ENCODE measurements at places on chromosomes 6 and 20.

DNA sequence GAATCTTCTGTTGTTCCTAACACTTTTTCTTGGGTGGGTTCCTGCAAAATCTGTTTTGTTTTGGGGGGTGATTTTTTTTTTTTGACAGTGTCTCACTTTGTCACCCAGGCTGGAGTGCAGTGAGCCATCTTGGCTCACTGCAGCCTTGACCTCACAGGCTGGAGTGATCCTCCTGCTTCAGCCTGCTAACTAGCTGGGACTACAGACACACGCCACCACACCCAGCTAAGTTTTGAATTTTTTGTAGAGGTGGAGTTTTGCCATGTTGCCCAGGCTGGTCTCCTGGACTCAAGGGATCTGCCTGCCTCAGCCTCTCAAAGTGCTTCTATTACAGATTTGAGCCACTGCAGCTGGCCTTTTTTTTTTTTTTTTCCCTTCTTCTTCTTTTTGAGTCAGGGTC is 60.5 kb upstream of the SNAP91 start:
- no peak for DNase-seq

- DNase-seq: no peak
Observed at GRCh38 chr20:18405826-18406225, 61.0 kb downstream of the DZANK1 start.

GRCh38 chr6:109117346-109118035 is 22.2 kb downstream of the CEP57L1 start:
- DNase-seq: no peak

DNA sequence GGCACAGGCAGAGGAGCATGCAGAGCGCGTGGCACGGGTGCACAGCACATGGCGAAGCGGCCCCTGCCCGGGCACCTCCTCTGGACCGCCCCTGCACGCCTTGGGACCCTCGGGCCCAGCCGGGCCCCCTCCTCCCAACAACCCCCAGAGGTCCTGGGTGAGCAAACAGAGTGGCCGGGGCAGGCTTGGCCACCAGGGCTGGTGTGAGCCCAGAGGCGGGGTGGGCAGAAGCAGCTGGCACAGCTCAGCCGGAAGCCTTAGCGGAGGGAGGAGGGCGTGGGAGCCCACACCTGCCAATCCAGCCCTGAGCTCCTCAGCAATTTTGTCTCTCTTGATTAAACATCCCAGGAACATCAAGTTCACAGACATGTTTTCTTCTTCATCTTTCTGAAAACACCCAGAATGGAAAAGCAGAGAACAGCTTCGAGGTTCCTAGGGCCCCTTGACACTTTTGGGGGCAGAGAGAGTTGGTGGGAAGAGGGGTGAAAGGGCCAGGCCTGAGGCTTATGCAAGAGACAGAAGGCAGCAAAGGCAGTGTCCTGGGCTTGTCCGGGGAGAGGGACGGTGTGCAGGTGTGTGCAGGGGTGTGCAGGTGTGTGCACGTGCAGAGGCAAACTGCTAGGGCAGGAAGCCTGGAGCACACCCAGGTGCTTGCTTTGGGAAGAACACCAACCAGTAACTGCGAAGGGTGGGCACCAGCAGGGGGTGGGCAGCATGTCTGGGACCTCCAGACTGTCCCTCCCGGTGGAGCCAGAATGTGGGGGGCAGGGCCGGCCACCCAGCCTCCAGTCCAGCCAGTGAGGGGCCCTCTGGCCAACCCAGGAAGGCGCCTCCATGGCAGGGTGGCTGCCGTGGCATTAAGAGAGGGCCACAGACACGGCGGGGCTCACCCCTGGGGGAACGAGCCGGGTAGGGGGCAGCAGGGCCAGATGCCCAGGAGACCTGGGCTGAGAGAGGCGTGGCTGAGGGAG is 4.8 kb downstream of the HRH3 start:
- DNase-seq: no peak

- DNase-seq: no peak
Observed at GRCh38 chr6:37020381-37020780, 14.9 kb downstream of the FGD2 start.

DNA sequence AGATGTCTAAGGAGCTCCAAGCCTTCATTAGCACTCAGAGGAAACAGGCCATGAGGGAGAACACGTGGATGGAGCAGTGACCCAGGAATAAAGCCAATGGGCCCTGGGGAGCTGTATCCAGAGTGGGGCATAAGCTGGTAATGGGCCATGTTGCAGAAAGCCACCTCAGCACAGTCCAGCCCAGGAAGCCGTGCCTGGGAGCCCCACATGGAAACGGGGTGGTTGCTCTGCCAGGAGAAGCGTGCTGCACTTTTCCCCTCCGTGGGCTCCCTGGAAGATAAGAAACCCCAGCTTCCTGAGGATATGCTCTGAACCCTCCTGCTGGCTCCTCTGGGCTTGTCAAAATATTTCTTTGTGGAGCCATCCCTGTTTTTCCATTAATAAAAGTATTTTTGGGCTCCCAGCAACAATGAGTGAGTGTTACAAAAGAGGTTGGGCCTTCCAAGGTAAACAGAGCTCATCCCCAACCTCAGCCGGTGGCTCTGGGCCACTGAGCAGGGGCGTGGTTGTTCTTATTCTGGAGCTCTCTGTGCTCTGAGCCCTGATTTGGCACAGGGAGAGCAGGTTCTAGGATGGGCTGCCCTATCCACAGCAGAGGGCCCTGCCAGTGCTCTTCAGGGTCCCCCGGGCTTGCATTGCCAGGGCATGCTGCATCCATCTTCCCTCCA is 31.2 kb upstream of the NFATC2 start:
- peak; percentile 69 for DNase-seq

- no peak for DNase-seq
Observed at GRCh38 chr6:167733740-167734661, 92.7 kb upstream of the AFDN start.

GRCh38 chr20:37559312-37560027 is 31.8 kb upstream of the BLCAP start:
- DNase-seq: no peak

GRCh38 chr6:157139054-157139708 is 184.1 kb downstream of the TMEM242 start:
- no peak for DNase-seq

DNA sequence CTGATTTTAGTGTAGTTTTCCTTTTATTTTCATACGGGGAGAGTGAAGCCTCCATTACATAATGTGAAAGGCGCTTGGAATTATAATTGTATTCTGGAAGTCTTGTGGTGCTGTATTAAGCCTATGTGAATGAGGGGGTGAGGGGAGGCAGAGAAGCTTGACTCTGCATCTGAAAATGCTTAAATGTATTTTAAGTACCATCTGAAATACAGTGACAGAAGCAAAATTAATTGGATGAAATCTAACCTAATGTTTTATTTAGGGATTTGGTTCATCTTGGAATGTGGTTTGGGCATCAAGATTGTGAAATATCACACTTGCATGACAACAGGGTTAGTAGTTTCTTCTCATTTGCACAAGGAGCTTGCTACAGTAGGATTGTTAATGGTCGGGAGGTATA is 41.2 kb downstream of the TMEM200A start:
- no peak for DNase-seq

- no peak for DNase-seq
Observed at GRCh38 chr20:16350465-16350864, 222.8 kb downstream of the KIF16B start.

All from right atrium auricular region (tissue), 2 donors.